ENCODE measurements at places on chromosomes 1 and 21.

DNA sequence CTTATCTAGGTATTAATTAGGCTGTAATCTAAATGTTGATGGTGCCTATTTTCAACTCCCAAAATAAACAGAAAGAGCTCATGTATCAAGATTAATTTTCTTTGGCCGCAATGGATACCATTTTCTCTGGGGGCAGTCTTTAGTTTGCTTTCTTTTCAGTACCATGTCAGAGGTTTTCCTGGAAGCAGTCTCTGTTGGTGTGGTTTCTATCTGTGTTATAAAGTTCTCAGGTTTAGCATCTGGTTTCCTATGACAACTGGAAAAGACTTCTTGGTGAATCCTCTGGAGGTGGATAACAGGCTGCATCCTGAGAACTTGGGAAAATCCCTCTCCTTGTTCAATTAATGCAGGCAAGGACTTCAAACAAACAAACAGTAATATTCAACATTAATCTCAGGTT, 38.7 kb upstream of the BATF3 start:
- no peak for DNase-seq

DNA sequence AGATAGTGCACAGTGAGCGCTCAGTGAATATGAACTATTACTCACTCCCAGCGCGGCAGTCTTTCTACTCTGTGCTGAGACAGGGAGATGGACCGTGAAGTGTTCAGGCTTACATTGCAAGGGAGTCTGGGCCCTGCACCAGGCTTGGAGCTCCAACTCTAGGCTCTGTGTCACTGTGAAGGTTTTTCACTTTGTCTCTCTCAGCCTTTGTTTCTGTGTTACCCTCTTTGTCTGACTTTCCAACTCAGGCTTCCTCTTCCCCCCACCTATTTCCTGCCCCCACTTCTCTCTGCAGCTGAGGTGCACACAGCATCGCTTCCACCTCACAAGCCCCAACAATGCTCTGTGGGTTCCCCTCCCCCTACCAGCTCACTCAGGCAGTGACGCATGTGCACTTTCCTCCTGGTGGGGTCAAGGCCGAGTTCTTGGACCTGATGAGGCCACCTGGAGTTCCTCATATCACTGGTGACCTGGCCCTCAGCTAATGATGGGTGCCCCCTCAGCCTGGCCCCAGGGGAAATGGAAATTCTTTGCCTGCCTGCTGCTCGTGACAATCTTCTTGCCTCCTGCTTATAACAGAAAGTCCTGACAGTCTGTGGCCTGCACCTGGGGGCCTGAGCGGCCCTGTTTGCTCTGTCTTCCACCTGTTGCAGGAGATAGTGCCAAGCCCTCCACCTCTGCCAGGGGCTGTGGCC, 1.1 kb upstream of the LCK start:
- DNase-seq: peak; percentile 91

- no peak for DNase-seq
These were observed 159.7 kb upstream of the CXADR start for GRCh38 chr21:17352996-17353655.

DNA sequence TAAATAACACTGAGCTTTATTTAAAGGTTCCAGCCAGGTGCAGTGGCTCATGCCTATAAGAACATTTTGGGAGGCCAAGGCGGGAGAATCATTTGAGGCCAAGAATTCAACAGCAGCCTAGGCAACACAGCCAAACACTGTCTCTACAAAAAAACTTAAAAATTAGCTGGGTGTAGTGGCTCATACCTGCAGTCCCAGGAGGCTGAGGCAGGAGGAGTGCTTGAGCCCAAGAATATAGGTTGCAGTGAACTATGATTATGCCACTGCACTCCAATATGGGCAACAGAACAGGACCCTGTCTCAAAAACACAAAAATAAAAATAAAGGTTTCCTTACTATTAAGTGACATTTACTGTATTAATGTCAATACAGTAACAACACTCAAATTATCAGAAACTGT, 2.1 kb downstream of the TAF12 start:
- no peak for DNase-seq

DNA sequence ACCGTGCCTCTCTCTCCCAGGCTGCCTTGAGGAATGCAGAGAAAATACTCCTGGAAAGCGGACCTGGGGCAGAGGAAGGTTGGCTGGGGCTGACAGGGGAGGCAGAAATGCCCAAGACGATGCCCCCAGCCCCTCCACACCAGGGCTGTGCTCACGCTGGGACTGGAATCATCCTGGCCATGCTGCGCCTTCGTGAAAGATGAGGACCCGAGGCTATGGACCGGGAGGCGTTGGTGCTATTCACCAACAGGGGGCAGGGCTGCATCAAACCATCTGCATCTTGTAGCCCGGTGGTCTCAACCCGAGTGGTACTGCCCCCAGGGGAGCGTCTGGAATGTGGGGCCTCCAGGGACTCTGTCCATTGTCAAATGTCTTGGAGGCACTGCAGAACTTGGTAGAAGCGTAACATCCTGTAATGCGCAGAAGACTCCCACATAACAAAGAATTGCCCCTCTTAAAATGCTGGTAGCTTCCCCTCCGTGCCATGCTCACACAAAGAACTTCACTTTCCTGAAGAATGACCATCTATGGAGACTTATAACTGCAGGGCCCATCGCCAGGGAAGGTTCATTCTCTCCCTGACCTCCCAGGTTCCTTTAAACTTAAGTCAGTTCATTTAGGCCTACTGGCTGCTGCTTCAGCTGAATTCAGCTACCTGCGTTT, 251.2 kb downstream of the RRAGC start:
- DNase-seq: no peak

GRCh38 chr21:41283211-41283818, 33.3 kb upstream of the FAM3B start:
- DNase-seq: peak; percentile 57

- no peak for DNase-seq
These were observed 52.4 kb downstream of the MAP3K21 start for GRCh38 chr1:233379869-233380438.

DNA sequence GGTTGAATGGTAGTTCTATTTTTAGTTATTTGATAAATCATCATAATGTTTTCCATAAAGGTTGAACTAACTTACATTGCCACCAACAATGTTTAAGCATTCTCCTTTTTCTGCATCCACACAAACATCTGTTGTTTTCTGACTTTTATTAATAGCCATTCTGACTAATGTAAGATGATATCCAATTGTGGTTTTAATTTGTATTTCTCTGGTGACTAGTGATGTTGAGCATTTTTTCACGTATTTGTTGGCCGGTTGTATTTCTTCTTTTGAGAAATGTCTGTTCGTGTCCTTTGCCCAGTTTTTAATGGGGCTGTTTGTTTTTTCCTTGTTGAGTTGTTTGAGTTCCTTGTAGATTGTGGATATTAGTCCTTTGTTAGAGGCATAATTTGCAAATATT, 24.6 kb upstream of the SLC35F3 start:
- DNase-seq: no peak

GRCh38 chr1:167905671-167906070, 8.3 kb downstream of the ADCY10 start:
- DNase-seq: no peak

DNA sequence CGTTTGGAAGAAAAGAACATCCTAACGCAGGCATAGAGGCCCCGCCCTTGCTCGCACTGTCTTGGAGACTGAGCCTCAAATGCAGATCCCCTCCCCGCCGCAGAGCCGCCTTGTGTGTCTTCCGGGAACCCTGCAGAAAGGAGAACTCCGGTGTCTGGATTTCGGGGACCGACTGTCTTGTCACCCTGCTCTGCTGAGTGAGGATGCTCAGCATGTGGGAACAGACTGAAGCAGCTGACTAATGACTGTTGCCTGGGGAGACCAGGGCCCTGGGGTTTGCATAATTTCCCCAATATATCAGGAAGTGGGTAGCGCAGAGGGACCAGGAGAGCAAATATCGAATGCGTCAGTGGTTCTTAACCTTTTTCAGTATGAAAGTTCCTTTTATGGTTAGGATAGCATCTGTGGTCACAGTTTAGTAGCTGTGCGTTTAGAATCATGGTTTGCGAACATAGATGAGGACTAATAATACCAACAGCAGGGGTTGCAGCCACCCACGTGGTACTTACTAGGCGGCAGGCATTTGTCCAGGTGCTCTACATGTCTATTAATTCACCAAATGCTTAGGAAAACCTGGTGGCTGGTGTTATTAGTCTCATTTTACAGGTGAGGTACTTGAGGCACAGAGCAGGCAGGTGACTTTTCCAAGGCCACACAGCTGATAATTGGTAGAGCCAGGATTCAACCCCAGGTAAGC, 14.3 kb downstream of the GPR137B start:
- no peak for DNase-seq

GRCh38 chr1:25131794-25132193, 100.5 kb downstream of the SYF2 start:
- no peak for DNase-seq

DNA sequence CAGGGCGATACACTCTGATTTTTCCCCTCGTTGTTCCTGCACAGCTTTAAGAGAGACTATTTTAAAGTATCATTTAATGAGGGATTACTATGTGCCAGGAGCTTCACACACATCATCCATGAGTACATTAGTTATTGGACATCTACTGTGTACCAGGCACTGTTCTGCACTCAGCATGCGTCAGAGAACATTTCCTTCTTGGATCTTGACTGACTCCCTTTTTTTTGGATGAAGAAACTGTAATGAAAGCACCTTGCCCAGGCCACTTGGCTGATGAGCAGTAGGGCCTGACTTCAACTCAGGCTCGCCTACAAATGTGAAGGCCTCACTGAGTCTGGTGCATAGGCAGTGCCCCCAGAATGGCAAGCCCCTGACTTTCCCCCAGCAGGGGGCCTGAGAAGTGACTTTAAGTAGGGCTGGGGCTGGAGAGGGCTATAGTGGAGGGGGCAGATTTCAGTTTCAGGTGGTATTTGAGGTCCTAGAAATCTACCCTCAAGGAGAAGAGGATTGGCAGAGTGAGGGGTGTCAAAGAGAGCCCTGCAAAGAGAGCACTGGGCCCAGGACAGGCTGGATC, 50.0 kb downstream of the PTPRU start:
- DNase-seq: no peak

GRCh38 chr1:56676571-56677035, 31.5 kb downstream of the PRKAA2 start:
- DNase-seq: no peak

DNA sequence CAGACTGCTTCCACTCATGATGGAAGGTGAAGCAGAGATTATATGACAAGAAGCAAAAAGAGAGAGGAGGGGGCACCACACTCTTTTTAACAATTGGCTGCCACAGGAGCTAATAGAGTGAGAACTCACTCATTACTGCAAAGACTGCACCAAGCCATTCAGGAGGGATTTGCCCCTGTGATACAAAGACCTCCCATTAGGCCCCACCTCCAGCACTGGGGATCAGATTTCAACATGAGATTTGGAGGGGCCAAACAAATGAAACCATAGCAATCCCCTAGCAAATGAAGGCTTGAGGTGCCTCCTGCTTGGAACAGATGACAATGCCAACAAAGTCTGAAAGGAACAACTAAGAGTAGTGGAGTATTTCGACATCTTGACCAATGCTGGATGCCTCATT, 122.5 kb upstream of the COA6 start:
- DNase-seq: no peak

GRCh38 chr21:41867313-41867712, 11.8 kb downstream of the PRDM15 start:
- no peak for DNase-seq

GRCh38 chr1:151759241-151759640, 4.1 kb downstream of the MRPL9 start:
- DNase-seq: no peak

- peak; percentile 45 for DNase-seq
These were observed 20.8 kb downstream of the ATP5PO start for GRCh38 chr21:33894736-33895288.

GRCh38 chr1:17047924-17048323, 5.9 kb downstream of the SDHB start:
- no peak for DNase-seq

DNA sequence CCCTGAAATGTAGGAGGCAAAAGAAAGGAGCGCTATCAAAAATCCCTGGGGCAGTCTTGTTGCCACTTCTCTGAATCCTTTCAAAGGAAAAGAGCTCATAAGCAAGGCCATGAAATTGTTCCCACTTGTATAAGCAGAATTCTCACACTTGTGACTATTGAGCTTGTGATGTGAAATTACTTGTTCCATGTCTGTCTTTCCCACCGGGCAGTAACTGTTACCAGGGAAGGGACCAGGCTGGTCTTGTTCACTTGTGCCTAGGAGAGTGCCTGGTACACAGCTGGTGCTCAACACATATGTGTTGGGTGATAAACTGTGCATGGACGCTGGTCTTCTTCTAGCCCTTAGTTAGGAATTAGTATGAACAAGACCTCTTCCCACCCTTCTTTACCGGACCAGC, 150.6 kb downstream of the CDC7 start:
- DNase-seq: no peak

DNA sequence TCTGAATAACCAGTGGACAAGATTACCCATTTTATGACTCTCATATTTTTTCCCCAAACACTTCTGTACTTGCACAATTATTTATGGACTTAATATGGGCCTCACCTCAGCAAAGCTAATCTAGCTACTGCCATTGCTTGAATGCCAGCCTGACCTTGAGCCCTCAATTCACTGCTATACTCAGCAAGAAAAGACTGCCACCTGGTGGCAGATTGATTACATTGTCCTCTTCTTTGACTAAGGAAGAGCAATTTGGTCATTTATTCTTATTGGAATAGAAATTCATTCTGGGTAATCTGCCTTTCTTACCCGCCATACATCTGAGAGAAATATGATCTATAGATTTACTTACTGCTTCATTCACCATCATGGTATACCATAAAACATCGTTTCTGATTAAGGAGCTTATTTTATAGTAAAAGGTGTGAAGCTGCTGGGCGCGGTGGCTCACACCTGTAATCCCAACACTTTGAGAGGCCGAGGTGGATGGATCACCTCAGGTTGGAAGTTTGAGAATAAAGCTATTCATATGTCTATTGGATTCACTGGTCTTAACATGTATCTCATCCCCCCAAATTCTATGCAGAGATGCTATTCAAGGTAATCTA, 32.9 kb upstream of the DIPK1A start:
- peak; percentile 51 for DNase-seq

DNA sequence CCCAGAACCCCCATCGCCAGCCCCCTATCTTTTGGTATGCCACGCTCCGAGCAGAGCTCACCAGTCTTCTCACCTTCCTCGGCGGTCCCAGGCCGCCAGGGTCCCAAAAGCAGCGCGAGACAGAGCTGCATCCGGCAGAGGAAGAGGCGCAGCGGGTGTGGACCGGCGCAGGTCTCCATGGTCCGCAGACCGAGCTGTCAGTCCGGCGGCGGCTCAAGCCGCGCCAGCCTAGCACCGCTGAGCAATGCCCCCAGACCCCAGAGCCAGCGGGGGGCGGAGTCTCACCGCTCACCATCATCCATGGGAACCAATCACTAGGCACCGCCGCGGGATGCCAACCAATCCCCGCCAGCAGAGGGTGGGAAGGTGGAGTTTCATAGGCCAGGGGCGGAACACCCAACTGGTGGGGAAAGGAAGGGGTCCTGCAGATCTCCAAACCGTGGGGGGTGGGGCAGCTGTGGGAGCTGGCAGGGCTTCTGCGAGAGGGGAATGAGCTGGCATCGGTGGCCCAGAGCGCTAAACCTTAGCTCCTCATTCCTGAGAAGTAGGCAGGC, at the start of gene EPHA10:
TSS of gene EPHA10 (minus strand) at position 233 of the 554 bp plus-strand sequence. CDS start at position 179, 54 bp downstream.
- no peak for DNase-seq
